GM23338 (cell line): ENCODE measurements at places on chromosomes 2 and 18.

- no peak for DNase-seq
Observed at GRCh38 chr2:105809723-105810122, 65.0 kb downstream of the NCK2 start.

DNA sequence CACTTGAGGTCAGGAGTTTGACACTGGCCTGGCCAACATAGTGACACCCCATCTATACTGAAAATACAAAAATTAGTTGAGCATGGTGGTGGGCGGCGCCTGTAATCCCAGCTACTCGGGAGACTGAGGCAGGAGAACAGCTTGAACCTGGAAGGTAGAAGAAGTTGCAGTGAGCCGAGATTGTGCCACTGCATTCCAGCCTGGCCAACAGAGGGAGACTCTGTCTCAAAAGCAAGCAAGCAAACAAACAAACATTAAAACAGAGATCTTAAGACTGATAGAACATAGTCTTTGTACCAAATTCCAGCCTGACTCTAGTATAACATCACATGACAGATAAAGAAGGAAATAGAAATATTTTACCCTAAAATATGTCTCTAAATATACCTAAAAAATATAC is 168.1 kb downstream of the PTPRM start:
- no peak for DNase-seq

GRCh38 chr2:111671426-111672150 is 212.4 kb downstream of the ANAPC1 start:
- DNase-seq, result no peak

DNA sequence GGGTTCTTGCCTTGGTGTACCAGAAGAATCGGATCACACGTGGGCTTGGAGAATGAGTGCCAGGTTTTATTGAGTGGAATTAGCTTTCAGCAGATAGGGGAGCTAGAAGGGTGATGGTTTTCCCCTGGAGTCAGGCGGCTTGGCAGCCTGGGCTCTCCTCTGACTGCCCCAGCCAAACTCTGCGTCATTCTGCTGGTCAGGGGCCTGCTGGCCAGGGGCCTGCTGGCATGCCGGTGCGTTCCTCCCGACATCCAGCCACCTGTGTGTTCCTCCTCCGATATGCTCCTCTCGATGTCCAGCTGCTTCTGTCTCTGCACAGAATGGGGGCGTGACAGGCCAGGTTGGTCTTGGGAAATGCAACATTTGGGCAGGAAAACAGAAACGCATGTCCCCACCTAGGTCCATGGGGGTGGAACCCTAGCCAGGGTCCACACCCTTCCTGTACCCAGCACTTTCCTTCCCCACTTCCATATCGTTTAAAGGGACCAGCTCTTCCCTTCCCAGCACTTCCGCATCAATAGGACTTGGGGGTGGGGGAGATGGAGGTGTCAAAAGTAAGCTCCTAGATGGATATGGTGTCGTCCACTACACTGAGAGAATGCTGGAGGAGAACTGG is 85.3 kb downstream of the VWA3B start:
- no peak for DNase-seq

DNA sequence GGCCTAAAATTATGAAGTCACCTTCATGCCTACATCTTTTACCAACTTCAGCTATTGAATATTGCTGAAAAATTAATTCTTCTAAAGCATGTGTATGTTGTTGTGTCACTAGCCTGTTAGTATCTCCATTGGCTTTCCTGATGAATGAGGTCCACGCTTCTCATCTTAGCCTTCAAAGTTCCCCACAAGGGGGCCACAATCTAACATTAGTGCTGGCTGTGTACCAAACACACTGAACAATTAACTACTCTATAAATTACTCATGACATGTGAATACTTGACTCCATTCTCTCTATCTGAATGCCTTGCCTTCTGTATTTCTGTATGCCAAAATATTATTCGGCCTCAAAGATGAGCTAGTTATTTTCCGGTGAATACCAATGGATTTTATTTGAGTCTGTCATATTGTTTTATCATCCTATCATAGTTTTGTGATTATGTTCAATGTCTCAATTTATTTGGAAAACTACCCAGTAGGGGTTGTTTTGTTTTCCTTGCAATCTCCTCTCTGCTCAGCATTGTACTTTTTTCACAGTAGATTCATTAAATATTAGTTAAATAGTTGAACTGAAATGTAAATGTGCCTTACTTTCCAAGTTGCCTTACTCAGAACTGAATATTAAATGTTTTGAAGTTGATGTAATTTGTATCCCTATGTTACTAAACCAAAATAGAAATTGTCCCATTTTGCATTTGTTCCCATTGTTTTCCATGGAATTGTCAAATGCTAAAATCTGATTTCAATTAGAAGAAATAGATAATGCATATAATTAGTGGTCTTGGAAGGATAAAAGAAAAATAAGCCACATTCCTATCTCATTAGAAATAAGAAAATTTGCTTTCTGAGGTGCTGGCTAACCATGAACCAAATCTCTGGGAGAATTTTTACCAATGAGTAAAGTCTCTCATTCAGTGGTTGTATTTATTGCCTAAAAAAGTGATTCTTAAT is 208.4 kb upstream of the COL3A1 start:
- DNase-seq, result peak; percentile 52
